Vein endothelial cell (primary cell): ENCODE measurements at places on chromosomes 12 and 14. TPM values are rescaled to one million over a fixed set of nuclear protein-coding genes. Genes with fewer than 3 reads are reported as not detected.

The RD3L gene
- not detected in 2 replicates for total RNA-seq

The C14orf39 gene
- under 0.01 TPM in 1 of 2 replicates, not detected in the other for total RNA-seq

The STAT2 gene
- total RNA-seq, result 69.4 and 94.7 TPM in 2 replicates

The REC8 gene
- 1.3 and 4.1 TPM in 2 replicates for total RNA-seq

The IAPP gene
- not detected in 2 replicates for total RNA-seq

The SYNDIG1L gene
- not detected in 2 replicates for total RNA-seq

The EFS gene
- not detected in 2 replicates for total RNA-seq

The ISM2 gene
- under 0.01 and 0.10 TPM in 2 replicates for total RNA-seq

The SPIC gene
- not detected in 2 replicates for total RNA-seq

The WBP11 gene
- total RNA-seq, result 17.0 and 23.5 TPM in 2 replicates

The PLEKHG7 gene
- total RNA-seq, result not detected in 2 replicates

The TRIM9 gene
- total RNA-seq, result under 0.01 TPM in 2 replicates

The PWP1 gene
- total RNA-seq, result 102 and 151 TPM in 2 replicates

The RFLNA gene
- 0.76 and 2.6 TPM in 2 replicates for total RNA-seq

The LGALS3 gene
- total RNA-seq, result 68.6 and 87.2 TPM in 2 replicates

The NINJ2 gene
- total RNA-seq, result 0.38 and 1.6 TPM in 2 replicates

The RASSF9 gene
- 4.3 and 6.5 TPM in 2 replicates for total RNA-seq

The TAS2R20 gene
- 3.9 and 5.4 TPM in 2 replicates for total RNA-seq

The SLCO1B1 gene
- total RNA-seq, result not detected in 2 replicates

The RASAL1 gene
- not detected in 2 replicates for total RNA-seq
